ENCODE measurements at places on chromosomes 5 and 9.

GRCh38 chr9:69740872-69741505 is 18.8 kb downstream of the PTAR1 start:
- no peak for DNase-seq

DNA sequence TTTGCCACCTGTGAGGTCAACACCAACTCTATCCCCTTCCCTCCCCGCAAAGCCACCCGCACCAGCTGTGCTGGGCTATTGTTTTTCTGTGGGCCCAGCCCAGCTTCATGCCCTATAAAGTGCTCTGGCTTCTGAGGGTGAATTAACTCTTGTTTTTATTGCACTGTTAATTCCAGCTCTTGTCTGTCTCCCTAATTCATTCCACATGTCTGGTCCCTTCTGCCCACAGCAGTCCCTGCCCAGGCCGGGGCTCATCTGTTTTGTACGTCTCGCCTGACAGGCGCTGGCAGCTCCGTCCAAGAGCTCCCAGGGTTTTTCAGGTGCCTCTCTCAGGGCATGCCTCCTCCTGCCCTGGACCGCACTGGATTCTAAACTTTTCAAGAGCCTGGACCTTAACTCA is 118.9 kb downstream of the PDZD2 start:
- no peak for DNase-seq

- DNase-seq = no peak
Observed at GRCh38 chr5:133910571-133910970, 57.9 kb downstream of the C5orf15 start.

DNA sequence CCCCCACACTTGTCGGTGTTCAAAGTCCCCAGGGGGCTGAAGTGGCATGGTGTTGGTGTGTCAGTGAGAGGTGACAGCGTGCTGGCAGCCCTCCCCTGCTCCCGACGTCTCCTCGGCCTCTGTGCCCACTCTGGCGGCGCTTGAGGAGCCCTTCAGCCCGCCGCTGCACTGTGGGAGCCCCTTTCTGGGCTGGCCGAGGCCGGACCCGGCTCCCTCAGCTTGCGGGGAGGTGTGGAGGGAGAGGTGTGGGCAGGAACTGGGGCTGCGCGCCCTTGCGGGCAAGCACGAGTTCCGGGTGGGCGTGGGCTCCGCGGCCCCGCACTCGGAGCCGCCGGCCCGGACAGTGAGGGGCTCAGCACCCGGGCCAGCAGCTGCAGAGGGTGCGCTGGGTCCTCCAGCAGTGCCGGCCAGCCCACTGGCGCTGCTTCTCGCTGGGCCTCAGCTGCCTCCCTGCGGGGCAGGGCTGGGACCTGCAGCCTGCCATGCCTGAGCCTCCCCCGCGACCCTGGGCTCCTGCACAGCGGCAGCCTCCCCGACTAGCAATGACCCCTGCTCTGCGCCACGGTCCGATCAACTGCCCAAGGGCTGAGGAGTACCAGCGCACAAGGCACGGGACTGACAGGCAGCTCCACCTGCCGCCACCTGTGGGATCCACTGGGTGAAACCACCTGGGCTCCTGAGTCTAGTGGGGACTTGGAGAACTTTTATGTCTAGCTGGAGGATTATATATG is 224.1 kb upstream of the RIOK2 start:
- no peak for DNase-seq

DNA sequence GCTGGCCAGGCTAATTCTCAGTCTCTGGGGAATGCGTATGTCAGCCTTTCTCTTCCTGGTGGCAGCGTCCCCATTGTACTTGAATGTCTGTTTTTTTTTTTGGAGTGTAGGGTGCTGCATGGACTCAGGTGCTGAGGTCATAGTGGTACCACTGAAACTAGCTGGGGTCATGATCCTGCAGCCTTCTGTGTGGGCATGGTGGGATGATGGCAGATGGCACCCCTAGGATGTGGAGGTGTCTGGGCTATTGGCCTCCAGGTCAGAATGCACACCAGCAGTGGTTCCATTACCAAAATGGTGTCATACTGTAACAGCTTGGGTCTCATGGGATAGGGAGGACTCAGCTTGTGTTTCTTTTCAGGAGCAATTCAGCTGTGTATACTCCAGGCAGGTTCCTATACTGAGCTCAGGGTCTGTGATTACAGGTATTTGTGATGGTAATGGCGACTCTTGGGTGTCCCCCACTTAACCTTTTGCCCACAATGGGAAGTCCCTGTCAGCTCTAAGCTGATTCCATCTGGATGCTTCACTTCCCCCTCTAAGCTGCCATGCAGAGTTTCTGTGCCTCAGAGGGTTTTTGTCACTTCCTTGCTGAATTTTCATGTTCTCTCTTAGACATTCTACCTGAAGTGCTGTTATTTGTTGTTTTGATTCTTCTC is 17.9 kb downstream of the HSD17B4 start:
- no peak for DNase-seq

GRCh38 chr5:74020503-74020902 is 394.5 kb downstream of the ARHGEF28 start:
- peak; percentile 92 for DNase-seq

DNA sequence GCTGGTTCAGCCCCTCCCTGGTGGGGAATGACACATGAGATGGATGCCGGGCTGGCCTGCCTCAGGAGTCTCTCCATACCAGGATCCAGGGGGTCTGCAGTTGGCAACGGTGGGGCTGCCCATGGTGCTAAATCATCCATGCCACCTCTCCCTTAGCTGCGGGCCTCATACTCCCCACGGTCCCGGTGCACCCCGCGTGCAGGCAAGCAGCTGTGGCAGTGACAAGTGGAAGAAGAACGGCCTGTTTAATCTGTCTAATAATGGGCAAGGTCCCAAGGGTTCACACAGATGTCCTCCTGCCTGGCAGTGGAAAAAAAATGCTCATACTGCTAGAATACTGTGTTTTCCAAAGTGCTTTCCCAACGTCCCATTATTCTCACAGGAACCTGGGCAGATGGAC is 196.9 kb upstream of the PANK3 start:
- no peak for DNase-seq

DNA sequence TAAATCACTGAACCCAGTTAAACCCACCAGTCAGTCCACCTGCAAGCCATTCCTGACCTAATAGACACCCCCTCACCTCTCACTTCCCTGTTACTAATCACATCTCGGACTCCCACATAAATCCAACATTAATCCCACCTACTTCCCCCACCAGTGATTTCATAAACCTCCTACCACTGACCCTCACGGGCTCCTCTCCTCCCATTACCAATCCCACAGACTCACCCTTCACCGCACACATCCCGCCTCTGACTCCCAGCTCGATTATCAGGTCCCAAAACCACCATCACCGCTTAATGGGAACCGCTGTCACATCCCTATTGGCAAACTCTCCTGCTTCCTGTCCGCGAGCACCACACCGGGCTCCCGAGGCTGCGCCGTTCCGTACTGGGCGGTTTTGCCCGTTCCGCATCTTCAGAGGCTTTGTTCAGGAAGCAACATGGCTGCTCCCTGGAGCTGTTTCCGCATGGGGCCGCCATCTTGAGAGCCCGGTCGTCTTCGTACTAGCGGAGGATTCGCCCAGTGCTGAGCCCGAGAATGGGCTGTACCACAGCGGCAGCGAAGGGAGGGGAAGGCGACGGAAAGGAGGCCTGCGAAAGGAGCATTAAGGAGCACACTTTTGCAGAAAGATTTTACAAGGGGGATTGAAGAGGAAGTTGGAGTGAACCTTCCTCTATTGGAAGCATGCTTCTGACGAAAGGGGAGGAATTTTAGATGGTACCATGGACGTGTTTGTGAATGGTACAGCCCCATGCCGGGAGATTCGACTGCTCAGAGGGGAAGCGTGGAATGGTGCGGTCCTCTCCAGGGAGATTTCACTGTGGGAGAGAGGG is at the start of gene ZNF300:
Gene ZNF300, minus strand, starts transcription at position 502 of the 833 bp plus-strand sequence. CDS start 1,825 bp downstream, outside the sequence.
- peak; percentile 92 for DNase-seq

- no peak for DNase-seq
Observed at GRCh38 chr5:142517840-142518239, 168.1 kb downstream of the FGF1 start.

DNA sequence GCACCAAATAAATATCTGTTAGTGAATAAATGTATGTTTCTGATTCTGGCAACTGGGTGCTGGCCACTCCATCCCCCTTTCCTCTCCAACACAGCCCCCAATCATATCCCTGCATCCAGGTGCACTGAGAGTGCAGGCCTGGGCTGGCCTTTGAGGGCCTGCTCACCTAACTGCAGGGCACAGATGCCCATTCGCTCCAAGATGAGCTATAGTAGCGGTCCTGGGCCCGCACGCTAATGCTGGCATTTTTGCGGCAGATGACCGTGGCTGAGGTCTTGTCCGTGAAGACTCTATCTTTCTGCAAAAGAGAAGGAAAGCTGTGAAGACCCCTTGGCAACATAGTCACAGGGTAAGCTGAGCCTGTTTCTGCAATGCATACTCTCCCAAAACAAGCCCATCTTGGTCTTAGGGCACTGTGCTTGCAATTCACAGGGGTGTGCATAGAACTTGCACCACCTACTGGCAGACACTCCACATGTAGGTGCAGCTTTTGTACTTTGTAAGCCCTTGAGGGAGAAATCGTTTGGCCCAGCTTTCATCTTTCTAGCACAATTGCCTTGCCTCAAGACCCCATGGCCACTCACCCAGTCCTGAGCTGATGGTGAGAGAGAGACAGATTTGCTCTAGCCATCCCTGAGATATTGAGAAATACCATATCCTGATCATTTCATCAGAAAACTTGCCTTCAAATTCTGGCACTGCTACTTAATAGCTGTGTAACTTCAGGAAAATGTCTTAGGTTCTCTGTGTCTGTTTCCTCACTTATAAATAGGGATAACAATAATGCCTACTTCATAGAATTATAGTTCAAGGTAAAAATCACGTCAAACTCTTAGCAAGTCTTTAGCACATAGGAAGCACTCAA is 13.5 kb downstream of the IL12B start:
- DNase-seq = no peak

GRCh38 chr5:53482717-53483638 is 2.5 kb downstream of the FST start:
- no peak for DNase-seq

DNA sequence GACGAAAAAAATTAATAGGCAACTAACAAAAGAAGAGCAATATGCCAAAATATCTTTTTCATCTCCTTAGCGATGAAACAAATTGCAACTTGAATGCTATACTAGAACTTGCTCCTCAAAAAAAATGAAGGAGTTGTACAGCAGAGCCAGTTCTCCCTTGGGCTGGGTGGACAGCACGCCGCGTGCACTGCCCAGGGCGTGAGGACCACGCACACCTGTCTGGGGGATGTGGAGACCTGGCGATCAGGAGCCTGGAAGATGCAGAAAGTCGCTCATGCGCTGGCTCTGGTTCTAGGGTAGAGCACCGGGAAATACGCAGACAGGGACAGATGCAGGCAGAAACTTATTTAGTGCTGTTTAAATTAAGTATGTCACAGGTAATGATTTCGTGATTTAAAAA is 342.0 kb upstream of the IRX4 start:
- no peak for DNase-seq
